Fibroblast of mammary gland (primary cell): ENCODE measurements at places on chromosomes 6 and 20.

GRCh38 chr6:31558631-31559500, 11.5 kb downstream of the NFKBIL1 start:
- DNase-seq: no peak

DNA sequence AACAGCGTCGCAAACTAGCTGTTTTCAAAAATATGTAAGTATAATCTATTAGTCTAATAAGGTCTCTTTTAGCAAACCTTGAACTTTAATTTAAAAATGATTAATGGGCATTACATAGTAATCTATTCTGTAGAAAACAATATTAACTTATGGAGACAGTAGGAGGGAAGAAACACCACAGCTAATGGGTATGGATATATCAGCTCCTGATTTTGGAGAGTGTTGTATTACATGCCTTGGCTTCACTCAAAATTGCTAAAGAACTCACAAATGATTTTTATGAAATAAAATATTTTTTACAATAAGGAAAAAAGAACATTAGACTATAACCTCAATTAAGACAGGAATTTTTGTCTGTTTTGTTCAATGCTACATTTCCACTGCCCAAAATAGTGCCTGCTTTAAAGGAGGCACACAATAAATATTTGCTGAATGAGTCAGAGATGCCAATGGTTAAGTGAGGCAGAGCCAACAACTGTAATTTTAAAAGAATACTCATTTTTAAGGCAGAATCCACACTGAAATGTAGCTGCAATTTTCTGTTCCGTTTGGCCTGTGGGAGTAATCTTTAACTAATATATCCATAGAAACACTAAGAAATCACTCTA, 15.7 kb downstream of the ATG5 start:
- peak; percentile 12 for DNase-seq

DNA sequence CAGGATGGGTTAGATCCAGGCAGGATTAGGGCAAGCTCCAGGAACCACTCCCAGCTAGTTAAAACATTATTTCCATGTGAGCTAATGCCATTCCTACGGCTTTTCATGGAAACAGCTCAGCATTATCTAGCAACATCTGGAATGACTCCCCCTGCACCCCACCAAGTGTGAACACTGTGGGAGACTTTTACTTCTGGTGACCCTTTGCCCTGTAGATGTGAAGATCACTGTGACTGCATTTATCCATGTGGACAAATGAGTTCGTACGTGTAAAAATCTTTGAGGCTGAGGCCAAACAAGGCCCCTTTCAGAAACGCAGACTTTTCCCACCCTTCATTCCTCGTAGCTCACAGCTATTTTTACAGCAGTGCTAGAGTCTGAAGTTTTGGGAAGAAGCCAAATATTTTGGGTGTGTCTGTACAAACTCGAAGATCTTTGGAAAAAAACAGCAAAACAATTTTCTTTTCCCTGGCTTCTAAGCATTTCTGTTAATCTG, 221.8 kb upstream of the SOX4 start:
- DNase-seq: peak; percentile 49

DNA sequence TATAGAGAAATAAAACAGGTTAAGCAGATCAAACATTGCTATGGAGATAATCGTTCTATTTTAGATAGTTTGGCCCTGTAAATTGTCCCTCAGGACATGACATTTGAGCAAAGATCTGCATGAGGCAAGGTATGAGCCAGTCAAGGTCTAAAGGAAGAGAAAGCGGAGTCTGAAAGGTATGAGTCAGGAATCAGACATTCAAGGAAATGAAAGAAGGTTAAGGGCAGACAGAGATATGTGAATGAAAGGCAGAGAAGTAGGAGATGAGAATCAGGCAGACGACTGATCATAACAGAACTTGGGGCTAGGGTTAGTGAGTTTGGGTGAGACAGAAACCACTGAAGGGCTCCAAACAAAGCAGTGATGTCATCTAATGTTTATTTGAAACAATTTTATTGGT, 775.8 kb downstream of the MAFB start:
- DNase-seq: no peak

- no peak for DNase-seq
Measured at GRCh38 chr6:149566410-149567193, 427 bp downstream of the GINM1 start.

DNA sequence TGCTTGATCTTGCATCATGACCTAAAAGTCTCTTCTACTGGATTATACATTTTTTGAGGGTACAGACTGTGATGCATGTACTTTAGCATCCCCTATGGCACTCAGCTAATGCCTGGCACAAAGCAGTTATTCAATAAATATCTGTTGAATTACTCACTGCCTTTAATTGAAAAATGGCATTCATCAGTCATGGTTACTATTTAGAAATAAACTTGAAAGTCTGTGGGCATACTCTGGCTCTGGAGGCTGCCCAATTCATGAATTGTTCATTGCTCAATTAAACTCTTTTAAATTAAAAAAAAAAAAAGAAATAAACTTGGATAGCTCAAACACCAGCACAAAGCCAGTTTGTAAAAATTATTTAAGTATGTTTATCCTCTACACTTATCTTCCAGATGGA, 40.0 kb downstream of the HEBP2 start:
- DNase-seq: no peak

- DNase-seq: no peak
Measured at GRCh38 chr20:23868321-23868720, 11.2 kb downstream of the CST5 start.

DNA sequence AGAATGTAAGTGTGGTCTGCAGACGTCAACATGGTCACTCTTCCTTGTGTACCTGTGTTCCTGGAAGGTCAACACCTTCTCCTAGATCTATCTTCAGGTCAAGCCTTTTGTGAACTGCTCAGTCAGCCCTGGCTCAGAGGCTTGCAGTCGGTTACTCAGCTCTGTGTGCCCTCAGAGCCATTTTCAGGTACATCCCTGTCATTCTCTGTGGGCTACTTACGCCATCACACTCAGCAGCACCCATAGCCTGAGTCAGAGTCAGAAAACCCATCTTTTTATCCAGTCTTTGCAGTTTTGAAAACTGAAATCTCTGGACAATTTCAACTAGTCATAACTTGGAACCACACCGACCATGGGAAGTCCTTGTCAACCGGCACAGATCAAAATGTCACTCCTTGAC, 35.3 kb downstream of the TGM3 start:
- DNase-seq: no peak

GRCh38 chr6:130825772-130826441, 1.3 kb upstream of the SMLR1 start:
- no peak for DNase-seq

DNA sequence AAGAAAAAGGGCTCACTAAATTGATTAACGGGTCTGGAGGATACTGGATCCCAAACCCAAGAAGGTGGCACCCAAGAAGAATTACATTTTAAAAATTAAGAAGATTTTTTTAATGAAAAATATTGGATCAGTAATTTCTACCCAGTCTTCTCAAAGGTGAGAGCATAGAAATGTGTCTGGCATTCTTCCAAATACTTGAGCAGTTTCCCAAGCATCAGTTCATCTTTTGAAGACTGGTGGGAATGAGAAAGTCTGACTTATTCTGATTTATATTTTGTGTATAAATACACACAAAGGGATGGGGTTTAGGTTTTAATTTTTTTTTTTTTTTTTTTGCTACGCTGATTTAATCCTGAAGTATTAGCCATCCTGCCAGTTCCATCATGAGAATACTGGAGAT, 3.3 kb downstream of the MGME1 start:
- DNase-seq: no peak

GRCh38 chr6:158868122-158868480, 48.9 kb upstream of the EZR start:
- no peak for DNase-seq

DNA sequence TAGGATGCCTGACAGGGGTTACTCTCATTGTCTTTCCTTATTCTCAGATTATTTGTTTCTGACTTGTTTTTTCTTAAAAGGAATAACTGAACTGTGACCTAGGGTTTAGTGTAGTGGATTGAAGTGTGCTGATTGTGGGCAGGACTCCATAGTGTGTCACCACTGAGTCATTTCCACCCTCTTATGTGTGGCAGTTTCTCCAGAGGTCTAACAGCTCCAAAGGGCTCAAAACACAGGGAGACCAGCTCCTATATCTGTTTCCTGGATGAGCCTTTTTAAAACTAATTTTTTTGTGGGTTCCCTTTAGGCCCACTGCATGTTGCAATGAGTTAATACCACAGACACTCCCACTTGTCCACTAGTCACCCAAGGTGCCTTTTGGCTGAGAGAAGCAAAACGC, 951.1 kb upstream of the ADGRB3 start:
- peak; percentile 92 for DNase-seq

DNA sequence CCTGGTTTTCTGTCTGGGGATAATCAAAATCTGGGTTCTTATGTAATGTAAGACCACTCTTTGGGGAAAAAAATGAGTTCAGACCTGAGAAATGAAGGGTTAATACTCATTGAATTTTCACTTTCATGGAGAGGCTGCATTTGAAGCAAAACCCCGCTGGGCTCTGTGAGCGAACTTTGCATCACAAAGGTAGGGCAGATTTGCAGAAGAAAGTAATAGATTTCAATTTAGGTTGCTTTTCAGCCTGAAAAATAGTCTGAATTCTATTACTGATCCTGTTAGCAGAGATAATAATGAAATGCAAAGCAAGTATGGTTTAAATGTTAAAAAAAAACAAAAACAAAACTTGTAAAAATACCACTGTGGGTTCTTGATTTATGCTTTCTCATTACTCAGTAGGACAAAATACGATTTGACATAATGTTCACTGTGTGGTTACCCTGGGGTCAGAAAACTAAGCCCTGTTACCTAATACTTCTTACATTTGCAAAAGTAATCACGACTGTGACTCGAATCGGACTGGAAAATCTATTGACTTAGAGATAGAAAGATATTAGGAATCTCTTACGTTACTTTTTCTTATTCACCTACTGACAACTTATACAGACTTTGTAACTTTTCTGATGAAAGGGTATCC, 72.2 kb downstream of the UST start:
- DNase-seq: peak; percentile 55

GRCh38 chr6:20976391-20976918, 442.2 kb downstream of the CDKAL1 start:
- DNase-seq: no peak

DNA sequence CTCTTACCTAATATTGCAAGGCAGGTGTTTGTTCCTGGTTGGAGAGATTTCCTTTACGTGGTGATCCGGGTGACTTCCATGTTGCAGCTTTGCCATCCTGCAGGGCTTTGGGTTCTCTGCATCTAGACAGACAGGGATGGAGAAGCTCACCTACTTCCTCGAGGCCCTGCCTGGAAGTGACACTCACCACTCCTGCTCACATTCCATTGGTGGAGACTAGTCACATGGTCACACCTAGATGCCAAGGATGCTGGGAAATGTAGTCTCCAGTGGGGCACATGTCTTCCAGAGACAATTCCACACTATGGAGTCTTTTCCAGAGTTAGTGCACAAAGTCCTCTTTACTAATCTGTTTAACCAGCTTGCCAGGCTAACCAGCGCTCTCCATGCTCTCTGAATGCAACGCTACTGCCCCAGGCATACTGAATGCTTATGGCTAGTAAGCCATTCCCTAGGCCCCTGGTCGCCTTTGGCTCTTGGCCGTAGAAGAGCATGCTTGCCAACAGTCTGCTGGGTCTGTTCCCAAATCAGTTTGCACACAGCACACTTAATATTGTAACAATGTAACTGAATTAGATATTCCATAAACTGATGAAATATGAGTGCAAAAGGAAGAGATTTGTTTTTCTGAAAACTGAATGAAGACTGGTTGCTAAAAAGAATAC, 6.7 kb upstream of the KCNK15 start:
- peak; percentile 80 for DNase-seq

- no peak for DNase-seq
Measured at GRCh38 chr6:135951169-135951568, 99.7 kb downstream of the PDE7B start.

DNA sequence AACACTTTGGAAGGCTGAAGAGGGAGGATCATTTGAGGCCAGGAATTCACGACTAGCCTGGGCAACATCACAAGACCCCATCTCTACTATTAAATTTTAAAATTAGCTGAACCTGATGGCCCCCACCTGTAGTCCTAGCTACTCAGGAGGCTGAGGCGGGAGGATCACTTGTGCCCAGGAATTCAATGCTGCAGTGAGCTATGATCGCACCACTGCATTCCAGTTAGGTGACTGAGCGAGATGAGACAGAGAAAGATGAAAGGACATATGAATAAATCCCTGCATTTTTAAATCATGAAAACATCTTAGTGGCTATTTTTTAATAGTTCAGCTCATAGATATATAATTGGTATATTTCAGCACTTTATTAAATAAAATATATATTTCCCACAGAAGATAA, 93.8 kb downstream of the GPR63 start:
- peak; percentile 0 for DNase-seq

DNA sequence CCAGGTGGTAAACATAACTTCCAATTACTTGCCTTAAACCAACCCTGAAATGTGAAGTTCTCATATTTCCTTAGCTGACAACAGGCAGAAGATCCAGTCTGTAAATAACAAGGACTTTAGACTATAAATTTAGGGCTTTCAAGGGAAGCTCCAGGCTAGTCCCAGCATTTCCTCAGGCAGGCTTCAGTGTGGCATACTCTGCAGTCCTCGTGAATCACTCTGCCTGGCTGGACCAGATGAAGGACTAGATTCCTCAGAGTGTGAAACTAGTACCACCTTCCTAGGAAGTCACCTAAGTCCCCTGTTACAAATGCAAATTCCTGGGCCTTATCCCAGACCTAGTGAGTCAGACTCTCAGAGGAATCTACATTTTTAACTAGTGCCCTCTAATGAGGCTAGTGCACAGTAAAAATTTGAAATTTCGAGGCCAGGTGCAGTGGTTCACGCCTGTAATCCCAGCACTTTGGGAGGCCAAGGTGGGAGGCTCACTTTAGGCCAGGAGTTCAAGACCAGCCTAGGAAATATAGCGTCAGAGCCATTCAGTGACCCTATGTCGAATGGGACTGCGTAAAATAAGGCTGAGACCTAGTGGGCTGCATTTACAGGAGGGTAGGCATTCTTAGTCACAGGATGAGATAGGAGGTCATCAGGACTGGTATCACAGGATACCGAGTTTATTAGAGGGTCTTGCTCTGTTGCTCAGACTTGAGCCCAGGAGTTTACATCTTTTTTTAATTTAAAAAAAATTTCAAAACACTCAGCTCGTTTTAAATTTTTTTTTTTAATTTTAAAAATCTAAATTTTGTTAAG, 279.6 kb upstream of the JARID2 start:
- DNase-seq: no peak

DNA sequence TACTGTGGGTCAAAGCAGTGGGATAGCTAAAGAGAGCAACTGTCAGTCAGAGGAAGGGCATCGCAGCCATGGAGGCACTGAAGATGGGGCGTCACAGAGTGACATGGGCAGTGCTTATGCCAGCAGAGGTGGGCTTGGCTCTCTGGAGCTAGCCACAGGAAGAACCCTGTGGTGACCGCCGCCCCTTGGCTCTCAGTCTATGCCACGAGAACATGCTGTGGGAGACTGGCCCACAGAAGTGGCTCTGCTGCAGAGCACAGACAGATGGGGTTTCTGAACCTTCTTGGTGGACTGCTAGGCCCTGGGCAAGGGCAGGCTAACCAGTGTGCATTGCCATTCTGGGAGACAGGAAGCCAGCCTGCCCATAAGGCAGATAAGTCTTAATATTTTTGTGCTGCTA, 290.0 kb upstream of the SUPT3H start:
- DNase-seq: no peak

- peak; percentile 57 for DNase-seq
Measured at GRCh38 chr6:139029470-139030227, 1.1 kb downstream of the ABRACL start.
